ENCODE measurements at places on chromosomes 2 and 18.

- DNase-seq = peak; percentile 57
Observed at GRCh38 chr2:27977731-27978312, 87.3 kb downstream of the BABAM2 start.

DNA sequence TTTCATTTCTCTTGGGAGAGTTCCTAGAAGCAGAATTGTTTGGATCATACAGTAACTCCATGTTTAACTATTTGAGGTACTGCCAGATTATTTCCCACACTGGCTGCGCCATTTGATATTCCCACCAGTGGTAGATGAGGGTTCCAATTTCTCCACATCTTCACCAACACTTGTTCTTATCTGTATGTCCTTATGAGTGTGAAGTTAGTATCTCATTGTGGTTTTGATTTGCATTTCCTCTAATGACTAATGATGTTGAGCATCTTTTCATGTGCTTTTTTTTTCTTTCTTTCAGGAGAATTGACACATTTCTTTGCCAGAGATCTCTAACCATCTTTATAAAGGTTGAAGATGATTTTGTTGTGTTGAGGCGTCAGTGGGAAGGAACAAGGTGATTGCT is 4.1 kb upstream of the MGAT5 start:
- no peak for DNase-seq

GRCh38 chr2:224190234-224190935 is 151.3 kb upstream of the SERPINE2 start:
- DNase-seq = no peak

- DNase-seq = peak; percentile 78
Observed at GRCh38 chr2:237674731-237675276, 47.4 kb downstream of the LRRFIP1 start.

GRCh38 chr2:97953853-97954252 is 41.9 kb downstream of the TMEM131 start:
- no peak for DNase-seq

- peak; percentile 71 for DNase-seq
Observed at GRCh38 chr2:207394812-207395534, 134.8 kb upstream of the CREB1 start.

- DNase-seq = no peak
Observed at GRCh38 chr2:23453836-23454460, 69.0 kb downstream of the KLHL29 start.
